Ascending aorta (tissue), 2 donors: ENCODE measurements at places on chromosomes 7 and 10.

- no peak overlapping the region for H3K4me3 ChIP-seq
- H3K36me3 ChIP-seq: no peaks in the 10 kb centered on the region
- peak overlapping the region; percentile 33 for H3K27ac ChIP-seq
- no peak for DNase-seq
Measured at GRCh38 chr7:36203071-36203790, 50.2 kb downstream of the EEPD1 start.

DNA sequence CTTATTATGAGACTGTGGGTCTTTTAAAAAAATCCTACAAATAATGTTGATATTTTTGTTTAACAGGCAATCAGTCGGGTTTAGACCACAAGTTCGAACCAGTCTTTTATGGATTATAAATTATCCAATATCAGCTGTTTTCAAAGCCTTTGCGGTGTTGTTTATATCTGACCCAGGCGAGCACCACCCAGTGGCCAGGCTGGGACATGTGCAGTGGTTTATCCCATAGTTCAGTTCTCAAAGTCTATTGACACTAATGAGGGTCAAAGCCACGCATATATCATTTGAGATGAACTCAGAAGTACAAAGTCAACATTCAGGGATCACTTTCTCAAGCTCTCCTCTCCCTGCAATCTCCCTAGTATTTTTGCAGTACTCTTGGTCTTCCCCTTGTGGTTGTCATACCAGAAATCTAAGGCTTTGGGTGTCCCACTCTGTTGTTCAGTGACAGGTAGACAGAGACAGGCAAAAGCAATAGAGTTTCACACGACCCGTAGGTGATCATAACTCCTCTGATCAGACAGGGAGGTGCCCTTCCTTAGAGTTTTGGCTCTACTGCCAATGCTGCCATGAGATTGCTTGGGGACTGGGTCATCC lies 117.4 kb upstream of the POM121L12 start:
- no peaks in the 10 kb centered on the region for H3K4me1 ChIP-seq
- H3K27me3 ChIP-seq: no peaks in the 10 kb centered on the region
- H3K27ac ChIP-seq: no peak overlapping the region
- H3K4me3 ChIP-seq: no peak overlapping the region
- no peaks in the 10 kb centered on the region for H3K36me3 ChIP-seq

DNA sequence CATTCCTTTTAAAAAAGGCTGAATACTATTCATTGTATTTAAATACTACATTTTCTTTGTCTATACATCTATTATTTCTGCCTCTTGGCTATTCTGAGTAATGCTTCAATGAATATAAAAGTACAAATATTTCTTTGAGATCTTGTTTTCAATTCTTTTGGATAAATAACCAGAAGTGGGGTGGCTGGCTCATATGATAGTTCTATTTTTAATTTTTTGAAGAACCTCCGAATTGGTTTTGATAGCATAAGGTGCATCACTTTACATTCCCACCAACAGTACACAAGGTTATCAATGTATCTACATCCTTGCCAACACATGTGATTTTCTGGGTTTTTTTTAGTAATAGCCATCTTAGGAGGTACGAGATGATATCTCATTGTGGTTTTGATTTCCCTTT lies 72.5 kb downstream of the ZNF277 start:
- no peak overlapping the region for H3K27ac ChIP-seq
- DNase-seq: no peak
- no peaks in the 10 kb centered on the region for H3K27me3 ChIP-seq

GRCh38 chr7:74480861-74481417 lies 27.2 kb downstream of the GTF2IRD1 start:
- H3K27ac ChIP-seq: peak overlapping the region; percentile 95
- H3K4me3 ChIP-seq: peak overlapping the region; percentile 57
- H3K36me3 ChIP-seq: no peaks in the 10 kb centered on the region
- peaks cover 25% of the 10 kb centered on the region for H3K4me1 ChIP-seq

DNA sequence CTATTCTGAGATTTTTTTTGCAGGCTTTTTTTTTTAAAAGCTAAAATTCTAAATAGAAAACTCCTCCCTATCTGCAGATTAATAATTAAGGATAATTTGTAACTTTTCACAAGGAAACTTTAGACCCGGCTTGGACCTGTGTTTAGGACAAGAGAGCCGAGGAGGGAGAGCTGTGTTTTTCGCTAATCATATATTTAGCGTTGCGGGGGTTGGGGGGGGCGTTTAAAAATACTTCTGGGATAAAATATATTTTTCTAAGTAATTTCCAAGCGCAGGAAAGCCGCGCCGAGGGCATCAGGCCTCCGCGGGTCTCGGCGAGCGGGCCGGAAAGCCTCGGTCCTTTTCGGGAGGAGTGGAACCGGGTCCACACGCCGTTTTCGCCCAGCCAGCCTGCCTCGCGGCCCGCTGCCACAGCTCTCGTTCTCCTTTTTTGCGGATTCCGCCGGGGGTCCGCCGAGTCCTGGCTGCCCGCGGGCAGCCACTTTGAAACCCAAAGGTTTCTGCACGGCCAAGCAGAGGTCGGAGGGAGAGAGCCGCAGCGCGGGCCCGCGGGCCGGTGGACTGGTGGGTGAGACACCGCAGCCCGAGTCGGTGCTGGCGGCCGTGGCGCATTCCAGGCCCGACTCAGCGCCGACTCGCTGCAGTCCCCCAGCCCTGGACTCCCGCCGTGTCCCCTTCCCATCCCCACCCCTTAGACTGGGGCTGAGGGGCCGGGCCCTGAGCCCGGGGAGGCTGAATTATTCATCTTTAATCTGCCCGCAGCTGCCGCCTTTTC lies 2.3 kb downstream of the PAX2 start:
- DNase-seq: no peak
- H3K4me3 ChIP-seq: peak overlapping the region; percentile 38
- no peaks in the 10 kb centered on the region for H3K36me3 ChIP-seq
- peaks cover 47% of the 10 kb centered on the region for H3K4me1 ChIP-seq

DNA sequence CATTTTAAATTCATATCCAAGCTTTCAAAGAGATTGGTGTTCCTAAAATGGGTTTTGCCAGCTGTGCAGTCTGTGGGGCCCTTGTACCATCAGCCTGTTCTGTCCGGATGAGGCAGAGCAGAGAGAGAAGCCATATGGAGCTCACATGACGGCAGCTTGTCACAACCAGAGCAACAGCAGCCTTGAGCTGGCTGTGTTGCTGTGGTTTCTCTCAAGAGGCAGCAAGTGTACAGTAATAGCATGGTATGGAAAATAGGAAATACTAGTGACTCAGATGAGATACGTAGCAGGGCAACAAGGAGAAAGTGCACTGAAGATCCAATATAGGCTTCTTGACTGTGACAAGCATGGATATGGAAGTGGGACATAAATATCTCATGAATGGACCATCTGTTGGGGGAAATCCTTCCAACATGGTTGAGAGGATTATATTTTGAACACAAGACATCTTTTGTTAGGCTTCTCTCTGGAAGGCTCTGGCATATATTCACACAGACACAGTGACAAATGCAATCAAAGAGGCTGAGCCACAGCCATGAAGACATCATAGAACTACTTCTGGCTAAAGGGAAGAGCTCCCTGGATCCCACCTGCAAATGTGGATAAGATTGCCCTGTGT lies 251.0 kb upstream of the TAC1 start:
- no peak overlapping the region for H3K4me3 ChIP-seq
- no peaks in the 10 kb centered on the region for H3K36me3 ChIP-seq
- no peak overlapping the region for H3K27ac ChIP-seq
- no peak for DNase-seq
- no peaks in the 10 kb centered on the region for H3K4me1 ChIP-seq
- no peaks in the 10 kb centered on the region for H3K27me3 ChIP-seq

DNA sequence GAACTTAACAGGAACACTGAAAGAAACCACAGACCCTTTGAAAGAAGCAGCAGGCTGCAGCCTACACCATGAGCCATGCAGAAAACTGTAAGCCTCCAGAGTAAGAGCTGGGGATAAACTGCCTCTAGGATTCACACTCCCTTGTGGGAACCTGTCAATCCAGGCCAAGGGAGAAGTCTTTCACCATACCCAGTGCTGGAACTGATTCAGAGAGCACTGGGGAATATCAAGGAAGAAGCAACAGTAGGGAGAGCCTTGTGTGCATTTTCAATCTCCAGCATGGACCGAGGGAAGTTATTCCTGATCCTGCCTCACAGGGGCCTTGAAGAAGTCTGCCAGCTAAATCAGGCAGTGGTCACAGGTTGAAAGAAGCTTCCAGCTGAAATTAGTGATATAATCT lies 282.2 kb downstream of the AGMO start:
- no peak overlapping the region for H3K27ac ChIP-seq
- no peaks in the 10 kb centered on the region for H3K4me1 ChIP-seq
- no peak for DNase-seq
- H3K36me3 ChIP-seq: no peaks in the 10 kb centered on the region
- H3K27me3 ChIP-seq: no peaks in the 10 kb centered on the region

DNA sequence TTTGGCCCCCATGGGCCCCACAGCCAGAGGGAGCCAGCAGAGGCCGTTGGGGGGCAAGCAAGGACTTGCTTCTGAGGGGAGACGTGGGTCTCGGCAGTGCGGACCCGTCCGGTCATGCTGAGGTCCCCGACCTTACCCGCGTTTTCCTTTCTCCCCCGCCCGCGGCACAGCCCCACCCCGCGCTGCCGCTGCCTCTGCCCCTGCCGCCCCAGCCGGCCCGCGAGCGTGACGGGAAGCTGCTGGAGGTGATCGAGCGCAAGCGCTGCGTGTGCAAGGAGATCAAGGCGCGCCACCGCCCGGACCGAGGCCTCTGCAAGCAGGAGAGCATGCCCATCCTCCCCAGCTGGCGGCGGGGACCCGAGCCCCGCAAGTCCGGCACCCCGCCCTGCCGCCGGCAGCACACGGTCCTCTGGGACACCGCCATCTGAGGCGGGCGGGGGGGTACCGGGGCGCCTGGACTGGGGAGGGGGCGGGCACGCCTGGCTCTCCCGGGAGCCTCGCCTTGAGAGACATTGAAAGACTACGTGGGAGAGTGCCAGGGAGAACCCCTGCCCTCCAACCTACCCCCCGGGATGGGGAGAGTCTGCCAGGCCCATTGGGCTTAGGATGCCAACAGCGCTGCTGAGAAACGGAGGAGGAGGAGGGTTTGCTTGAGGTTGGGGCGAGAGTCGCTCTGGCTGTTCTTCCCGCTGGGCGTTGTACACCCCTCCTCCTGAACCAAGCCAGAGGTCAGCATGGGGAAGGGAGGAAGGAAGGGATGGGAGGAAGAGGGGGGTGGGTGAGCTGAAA lies 9.9 kb downstream of the NYAP1 start:
- H3K27me3 ChIP-seq: no peaks in the 10 kb centered on the region
- DNase-seq: no peak
- peak overlapping the region; percentile 54 for H3K4me3 ChIP-seq
- no peaks in the 10 kb centered on the region for H3K4me1 ChIP-seq
- H3K36me3 ChIP-seq: no peaks in the 10 kb centered on the region

DNA sequence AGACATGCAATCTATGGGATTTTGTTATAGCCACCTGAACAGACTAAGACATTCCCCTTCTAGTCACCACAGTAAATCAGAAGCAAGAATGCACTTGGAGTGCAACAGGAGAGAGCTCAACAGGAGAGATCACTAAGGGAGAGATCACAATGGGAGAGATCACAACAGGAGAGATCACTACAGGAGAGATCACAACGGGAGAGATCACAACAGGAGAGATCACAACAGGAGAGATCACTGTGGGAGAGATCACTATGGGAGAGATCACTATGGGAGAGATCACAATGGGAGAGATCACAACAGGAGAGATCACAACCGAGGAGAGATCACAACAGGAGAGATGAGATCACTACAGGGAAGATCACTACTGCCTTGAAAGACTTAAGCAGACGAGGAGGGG lies 238.5 kb upstream of the PITRM1 start:
- no peak for DNase-seq
- H3K27me3 ChIP-seq: no peaks in the 10 kb centered on the region
- no peaks in the 10 kb centered on the region for H3K4me1 ChIP-seq
- H3K36me3 ChIP-seq: no peaks in the 10 kb centered on the region

DNA sequence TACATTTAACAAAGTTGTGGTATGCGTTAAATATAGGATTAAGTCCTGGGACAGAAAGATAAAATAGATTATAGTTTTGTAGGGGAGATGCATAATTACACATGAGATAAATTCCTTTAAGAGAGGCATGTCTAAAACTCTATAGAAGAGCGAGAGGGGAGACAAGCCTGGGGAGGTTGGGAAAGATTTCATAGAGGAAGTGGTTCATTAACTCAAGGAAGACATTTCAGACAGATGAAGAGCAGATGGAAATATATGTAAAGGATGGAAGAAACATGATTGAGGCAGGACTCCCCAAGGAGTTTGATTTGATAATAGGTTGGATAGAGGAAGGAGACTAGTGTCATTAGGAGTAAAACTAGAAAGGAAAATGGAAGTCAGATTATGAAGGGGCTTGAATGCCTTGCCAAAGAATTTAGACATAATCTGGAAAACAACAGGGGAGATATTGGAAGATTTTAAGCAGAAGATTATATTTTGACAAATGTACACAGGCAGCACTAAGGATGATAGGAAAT lies 96.1 kb downstream of the PHTF2 start:
- H3K27me3 ChIP-seq: no peaks in the 10 kb centered on the region
- no peaks in the 10 kb centered on the region for H3K36me3 ChIP-seq
- no peaks in the 10 kb centered on the region for H3K4me1 ChIP-seq
- DNase-seq: no peak
- no peak overlapping the region for H3K4me3 ChIP-seq
- no peak overlapping the region for H3K27ac ChIP-seq

DNA sequence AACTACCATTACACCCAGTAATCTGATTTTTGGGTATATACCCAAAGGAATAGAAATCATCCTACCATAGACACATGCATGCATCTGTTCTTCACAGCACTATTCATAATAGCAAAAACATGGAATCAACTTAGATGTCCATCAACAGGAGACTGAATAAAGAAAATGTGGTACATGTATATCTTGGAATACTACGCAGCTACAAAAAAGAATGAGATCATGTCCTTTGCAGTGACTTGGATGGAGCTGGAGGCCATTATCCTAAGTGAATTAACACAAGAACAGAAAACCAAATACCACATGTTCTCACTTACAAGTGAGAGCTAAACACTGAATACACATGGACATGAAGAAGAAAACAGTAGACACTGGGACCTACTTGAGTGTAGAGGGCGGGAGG lies 254.9 kb downstream of the CACNA2D1 start:
- no peaks in the 10 kb centered on the region for H3K4me1 ChIP-seq
- H3K27me3 ChIP-seq: no peaks in the 10 kb centered on the region
- DNase-seq: no peak
- H3K4me3 ChIP-seq: no peak overlapping the region
- H3K27ac ChIP-seq: no peak overlapping the region
